Stimulated activated CD4-positive, alpha-beta T cell treated with anti-CD3 and anti-CD28 coated beads, Interleukin-2, amount 100 ng/mL, for 48 hours (primary cell): ENCODE measurements at places on chromosomes 11 and 22.

DNA sequence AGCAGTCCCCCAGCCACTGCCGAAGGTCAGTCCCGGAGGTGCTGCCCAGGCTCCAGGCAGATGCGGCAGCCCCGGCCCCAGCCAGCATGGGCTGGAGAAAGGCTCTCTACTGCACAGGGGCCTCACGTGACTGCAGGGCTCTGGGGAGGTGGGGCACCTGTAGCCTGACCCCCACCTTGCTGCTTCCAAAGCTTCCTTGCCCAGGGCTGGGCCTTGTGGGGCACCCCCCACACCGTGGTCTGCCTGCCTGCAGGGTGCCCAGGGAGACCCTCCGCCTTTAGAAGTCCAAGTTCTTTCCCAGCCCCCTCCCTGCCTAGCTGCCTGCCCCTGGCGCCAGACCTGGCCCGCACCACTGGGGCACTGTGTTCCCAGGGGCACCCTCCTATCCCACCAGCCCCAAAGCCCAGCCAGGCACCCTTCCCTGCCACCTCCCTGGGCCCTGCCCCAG, 28.4 kb upstream of the TXNRD2 start:
- no peak for DNase-seq

DNA sequence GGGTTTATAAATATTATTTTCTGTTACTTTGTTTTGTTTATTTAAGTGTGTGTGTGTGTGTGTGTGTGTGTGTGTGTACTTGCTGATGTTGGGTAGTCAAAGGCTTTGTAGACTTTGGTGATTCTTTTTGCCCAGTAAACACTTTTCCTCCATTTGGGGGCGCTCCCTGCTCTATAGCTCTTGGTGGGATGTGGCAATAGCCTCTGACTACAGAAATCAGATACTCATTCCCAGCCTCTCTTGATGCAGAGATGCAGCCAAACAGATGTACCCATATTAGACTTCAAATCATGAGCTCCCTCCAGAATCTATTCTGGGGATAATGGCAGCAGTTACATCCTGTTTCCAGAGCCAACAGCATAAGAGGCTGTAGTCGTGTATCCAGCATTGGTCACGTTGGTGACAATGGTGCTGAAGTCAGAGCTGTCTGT, 33.4 kb upstream of the APOL5 start:
- DNase-seq: no peak

GRCh38 chr11:109425554-109425953, 3.6 kb downstream of the C11orf87 start:
- no peak for DNase-seq

DNA sequence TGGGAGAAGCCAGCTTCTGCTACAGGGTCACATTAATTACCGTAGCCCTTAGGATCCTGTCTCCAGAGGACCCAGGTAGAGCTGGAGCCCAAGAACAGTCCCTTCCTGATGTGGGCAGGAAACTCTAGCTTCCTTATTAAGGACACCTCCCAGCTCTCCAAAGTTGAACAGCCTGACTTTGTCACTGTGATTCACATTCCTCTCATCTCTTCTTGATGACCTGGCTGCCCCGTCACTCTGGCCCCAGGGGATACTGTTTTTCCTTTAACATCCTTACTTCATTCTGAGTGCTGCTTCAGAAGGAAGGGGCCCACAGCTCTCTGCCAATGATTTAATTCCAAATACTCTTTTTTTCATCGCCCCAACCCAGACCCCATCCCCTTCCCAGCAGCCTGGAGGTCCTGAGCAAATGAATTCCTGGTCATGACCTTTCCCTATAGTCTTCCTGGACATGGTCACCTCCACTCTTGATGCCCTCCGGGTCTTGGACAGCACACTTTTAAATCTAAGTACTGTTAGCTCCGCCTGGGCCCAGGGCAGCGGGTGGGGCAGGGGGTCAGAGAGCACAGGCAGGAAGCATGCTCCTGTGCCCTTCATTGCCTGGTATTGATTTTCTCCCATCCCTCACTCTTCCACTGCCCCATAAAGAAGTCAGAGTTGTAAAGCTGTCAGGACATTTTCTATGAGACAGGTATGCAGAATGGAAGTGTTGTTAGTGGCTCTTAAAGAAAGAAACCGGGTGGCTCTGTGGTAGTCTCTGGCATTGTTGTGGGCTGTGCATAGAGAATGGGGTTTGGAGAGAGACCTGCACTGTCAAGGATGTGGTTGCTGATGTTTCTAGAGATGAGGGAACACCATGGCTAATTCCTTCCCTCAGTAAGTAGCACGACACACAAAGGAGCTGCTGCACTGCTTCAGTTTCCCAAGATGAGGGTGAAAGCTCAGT, 22.3 kb upstream of the SPON1 start:
- DNase-seq: no peak

DNA sequence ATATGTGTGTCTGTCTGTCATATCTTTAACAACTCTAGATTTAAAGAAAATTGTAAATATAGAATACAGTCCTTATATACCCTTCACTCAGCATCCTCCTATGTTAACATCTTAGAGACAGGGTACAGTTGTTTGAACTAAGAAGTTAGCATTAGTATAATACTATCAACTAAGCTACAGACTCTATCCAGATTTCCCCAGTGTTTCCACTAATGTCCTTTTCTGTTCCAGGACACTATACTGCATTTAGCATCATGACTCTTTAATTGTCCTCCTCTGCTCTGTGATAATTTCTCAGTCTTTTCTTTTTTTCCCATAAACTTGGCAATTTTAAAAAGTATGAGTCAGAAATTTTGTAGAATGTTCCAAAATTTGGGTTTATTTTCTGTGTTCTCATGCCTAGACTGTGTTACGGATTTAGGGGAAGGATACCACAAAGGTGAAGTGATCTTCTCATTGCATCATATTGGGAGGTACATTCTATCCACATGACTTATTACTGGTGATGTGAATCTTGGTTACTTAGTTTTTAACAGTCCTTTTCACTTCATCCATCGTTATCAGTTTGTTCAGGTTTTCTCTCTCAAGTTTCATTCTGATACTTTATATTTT, 168.4 kb downstream of the SBF2 start:
- DNase-seq: no peak

- DNase-seq: no peak
These were observed 3.5 kb upstream of the ACAT1 start for GRCh38 chr11:108117746-108118371.

DNA sequence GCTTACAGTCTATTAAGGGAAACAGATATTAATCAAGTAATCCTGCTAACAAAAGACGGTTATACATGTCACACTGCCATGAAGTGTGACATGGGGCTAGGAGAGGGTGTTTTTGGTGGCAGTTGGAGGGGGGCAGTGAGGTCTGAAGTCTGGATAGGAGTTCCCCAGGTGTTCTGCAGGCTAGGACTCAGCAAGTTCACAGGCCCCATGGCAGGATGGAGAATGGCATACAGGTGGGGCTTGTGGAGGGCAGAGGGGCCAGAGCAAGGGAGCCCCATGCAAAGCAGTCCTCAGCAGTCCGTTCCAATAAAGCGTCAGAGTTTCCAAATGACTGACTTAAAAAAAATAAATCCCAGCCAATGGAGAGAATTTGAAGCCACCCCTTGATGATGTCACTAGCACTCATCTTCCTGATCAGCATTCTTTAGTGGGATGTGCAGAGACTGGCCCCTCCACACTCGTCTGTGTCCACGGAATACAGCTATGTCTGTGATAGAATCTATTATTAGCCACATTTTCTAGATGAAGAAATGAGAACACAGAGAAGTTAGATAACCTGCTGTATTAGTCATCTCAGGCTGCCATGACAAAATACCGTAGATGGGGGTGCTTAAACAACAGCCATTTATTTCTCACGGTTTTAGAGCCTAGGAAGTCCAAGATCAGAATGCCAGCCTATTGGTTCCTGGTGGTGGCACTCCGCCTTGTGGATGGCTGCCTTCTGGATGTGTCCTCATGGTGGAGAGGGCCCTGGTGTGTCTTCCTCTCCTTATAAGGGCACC, 32.6 kb downstream of the PRDM11 start:
- DNase-seq: no peak

DNA sequence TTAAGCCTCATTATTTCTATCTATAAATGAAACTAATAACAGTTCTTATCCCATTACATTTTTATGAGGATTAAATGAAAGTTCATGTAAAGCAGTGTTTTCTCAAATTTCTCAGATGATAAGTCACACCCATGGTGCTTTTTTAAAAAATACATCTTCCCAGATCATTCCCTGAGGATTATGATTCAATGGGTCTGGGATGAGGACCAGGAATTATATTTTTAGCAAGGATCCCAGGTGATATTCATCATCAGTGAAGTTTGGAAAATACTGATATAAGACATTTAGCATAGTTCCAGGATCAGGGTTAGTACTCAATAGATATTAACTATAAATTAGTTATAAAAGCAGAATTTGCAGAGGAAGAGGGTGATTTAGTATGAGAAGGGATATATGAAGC, 89.1 kb downstream of the BBOX1 start:
- DNase-seq: no peak

- no peak for DNase-seq
These were observed 3.2 kb downstream of the CD6 start for GRCh38 chr11:60974726-60975125.

DNA sequence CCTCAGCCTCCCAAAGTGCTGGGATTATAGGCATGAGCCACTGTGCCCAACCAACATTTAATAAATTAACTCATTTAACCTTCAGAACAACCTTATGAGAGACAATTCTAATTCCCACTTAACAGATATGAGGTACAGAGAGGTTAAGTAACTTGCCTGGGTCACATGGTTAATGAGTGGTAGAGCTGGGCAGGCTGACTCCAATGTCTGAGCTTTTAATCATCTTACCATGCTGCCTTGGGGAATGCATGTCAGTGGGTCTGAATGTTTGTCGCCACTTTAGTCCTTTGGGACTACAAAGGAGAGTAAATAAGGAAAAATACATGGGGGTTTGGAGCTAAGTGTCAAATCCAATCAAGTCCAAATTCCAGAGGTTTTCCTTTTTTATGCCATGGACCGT, 11.2 kb upstream of the PIK3C2A start:
- DNase-seq: no peak

DNA sequence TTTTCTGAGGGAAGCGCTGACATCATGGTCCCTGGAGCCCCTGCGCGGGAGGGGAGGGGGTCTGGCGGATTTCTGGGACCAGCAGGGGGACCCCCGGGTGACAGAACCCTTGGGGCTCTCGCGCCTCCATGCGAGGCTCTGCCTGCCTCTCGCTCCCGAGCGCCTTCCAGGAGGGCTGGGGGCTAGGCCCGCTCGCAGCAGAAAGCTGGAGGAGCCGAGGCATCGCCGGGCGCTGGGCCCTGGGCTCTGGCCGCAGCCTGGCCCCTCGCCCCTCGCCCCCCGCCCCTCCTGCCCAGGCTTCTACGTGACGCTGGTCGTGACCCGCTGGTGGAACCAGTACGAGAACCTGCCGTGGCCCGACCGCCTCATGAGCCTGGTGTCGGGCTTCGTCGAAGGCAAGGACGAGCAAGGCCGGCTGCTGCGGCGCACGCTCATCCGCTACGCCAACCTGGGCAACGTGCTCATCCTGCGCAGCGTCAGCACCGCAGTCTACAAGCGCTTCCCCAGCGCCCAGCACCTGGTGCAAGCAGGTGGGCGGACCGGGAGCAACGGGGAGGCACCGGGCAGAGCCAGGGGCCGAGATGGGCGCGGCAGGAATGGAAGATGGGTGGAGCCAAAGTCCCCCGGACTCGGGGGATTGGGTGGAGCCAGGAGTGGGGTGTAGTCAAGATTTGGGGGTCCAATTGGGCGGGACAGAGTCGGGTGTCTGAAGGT, 5.4 kb downstream of the BEST1 start:
- no peak for DNase-seq
